Stimulated activated CD4-positive, alpha-beta T cell treated with anti-CD3 and anti-CD28 coated beads, Interleukin-4, amount 100 ng/mL, for 1 hour (primary cell): ENCODE measurements at places on chromosomes 2 and 18.

DNA sequence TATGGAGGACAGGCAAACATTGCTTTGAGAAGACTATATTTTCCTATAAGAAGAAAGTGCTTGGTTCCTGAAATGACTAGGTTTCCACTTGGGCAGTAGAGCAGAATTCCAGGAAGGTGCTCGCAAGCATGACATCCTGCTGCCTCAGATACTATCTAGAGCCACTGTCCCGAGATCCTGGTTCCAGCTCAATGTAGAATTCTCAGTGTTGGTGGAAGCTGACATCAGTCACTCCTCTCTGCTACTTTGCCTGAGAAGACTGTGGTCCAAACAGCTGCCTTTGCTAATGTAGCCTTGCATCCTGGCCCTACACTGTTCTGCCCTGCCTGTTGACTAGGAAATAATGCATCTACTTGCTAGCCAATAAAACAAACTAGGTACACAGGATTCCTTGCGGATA, 50.0 kb upstream of the ITGA6 start:
- DNase-seq = no peak

- DNase-seq = no peak
These were observed 766.4 kb upstream of the ID2 start for GRCh38 chr2:7915302-7916091.

GRCh38 chr18:36066686-36067054, 689 bp downstream of the RPRD1A start:
- DNase-seq = no peak

- no peak for DNase-seq
These were observed 130.0 kb upstream of the PXDN start for GRCh38 chr2:1874101-1874865.

DNA sequence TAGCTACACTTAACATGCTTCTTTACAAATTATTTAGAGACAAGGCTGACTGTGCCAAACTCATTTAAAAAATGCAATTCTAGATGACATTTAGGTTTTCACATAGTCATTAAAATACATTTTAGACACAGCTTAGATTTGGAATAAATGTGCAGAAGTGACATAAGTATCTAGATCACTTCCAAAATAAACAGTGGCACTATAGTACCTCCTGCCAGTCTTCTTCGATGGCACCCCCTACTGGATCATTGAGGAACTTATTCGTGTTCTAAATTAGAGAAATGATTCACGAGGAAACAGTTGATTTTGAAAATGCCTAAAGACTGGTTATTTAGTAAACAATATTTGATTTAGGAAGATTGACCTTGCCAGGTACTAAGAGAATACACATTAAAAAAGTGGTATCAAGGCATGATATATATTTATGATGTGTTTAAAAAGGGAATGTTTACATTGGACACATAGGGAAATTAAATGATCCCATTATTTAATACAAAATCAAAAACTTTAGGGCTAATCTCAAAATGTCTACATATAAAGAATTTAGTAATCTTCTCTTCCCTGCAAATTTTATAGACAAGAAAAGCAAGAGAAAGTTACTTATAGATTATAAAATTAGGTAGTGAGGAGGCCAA, 323.9 kb downstream of the XIRP2 start:
- no peak for DNase-seq

DNA sequence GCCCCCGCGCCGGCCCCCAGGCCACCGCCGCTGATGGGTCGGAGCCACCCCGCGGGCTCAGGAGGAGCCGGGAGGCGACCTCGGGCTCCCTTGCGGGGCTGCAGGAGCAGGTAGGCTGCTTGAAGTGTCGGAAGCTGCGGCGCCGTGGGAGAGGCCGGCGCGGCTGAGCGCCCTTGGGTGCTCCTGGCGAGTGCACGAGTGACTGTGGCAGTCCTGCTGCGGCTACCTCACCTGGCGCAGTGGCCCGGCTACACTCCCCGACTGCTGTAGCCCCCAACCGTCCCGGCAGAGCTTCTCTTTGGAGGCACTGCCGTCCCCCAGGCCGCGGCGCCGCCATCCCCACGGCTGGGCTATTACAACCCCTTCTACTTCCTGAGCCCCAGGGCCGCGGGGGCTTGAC, 10.0 kb upstream of the LYPD6 start:
- no peak for DNase-seq
